ENCODE measurements at places on chromosomes 12 and 14.
A peak's percentile ranks its signal among the peaks of the same experiment; 100 is the strongest.

GRCh38 chr14:103068351-103069073 lies 11.2 kb upstream of the CDC42BPB start:
- DNase-seq, result no peak

GRCh38 chr14:34596891-34597290 lies 33.1 kb downstream of the SNX6 start:
- DNase-seq, result no peak

GRCh38 chr12:6384499-6385436 lies 806 bp downstream of the LTBR start:
- no peak for DNase-seq

- DNase-seq, result no peak
Measured at GRCh38 chr14:93156693-93157369, 27.9 kb downstream of the MOAP1 start.

GRCh38 chr12:98045395-98045794 lies 470.0 kb upstream of the TMPO start:
- no peak for DNase-seq

- no peak for DNase-seq
Measured at GRCh38 chr14:88834883-88835431, 10.5 kb downstream of the TTC8 start.

- DNase-seq, result no peak
Measured at GRCh38 chr14:48568252-48568651, 892.8 kb upstream of the MDGA2 start.

DNA sequence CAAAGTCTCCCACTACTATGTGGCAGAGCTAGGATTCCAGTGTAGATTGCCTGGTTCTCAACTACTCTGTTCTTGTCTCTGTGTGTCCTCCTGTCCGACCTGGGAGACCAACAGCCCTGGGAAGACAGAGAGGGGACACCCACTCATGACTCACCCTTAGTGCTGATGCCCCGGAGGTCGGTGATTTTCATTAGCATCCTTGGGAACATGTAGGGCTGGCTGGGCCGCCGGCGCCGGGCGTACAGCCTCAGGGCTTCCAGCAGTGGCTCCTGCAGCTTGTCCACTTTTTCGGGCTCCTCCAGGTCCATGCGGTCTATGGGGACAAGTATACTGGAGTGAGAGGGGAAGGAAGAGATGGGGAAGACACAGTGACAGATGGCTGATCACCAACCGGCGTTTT lies 5.9 kb upstream of the ITGB7 start:
- DNase-seq, result no peak

DNA sequence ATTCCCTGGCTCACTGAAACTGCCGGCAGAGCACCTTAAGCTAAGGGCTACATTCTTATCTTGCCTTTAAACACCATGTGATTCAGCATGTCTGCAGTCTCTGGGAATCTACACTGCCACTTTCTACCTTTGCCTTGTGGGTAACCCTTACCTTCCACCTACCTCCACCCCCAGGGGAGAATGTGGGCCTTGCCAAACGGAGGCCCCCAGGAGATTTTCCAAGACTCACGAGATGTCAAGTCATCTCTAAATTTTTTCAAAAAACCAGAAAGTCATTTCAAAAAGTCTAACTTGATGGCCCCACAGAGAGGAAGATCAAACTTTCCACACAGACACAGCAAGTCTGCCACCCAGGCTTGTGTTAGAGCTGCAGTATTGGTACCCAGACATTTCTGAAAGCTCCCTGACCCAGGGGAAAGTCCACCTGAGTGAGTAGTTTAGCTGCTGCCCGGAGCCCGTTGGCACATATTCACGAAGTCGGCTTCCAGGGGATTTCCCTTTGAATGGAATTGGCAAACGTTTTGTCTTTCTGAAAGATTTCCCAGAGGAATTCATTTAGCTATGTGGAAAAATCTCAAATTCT lies 4.7 kb upstream of the PSMA6 start:
- peak; percentile 33 for DNase-seq

DNA sequence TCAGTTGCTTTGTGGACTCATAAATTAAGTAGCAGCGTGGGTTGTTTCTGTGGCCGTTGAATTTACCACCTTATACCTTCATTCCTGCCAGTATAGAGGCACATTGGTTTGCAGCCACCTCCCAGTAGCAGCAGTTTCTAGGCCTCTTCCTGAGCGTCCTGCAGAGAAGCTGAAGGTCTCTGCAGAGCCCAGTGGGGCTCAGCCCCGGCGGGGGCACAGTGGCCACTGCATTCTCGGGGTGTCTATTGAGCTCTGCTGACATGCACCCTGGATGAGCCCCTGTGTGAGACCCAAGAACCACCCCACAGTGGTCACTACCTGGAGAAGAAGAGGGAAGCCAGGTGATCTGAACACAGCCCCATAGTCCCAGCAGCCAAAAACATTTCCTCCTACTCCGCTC lies 57.7 kb upstream of the DYNC1H1 start:
- DNase-seq, result no peak

DNA sequence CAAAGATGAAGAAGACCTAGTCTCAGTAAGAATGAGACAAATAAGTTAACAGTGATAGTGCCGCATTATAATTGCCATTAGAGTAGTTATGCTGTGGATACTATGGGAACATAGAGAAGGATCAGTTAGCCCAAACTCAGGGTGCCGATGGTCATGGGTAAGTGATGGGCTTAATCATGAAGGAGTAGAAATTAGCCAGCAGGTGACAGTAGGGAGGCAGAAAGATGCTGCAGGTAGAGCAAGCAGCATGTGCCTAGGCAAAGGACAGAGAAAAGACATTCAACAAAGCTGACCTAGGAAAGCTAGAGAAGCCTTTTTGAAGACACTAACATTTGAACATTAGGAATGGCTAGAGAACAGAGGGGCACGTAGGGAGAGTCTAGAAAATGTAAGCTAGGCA lies 30.6 kb upstream of the PTPRQ start:
- no peak for DNase-seq

DNA sequence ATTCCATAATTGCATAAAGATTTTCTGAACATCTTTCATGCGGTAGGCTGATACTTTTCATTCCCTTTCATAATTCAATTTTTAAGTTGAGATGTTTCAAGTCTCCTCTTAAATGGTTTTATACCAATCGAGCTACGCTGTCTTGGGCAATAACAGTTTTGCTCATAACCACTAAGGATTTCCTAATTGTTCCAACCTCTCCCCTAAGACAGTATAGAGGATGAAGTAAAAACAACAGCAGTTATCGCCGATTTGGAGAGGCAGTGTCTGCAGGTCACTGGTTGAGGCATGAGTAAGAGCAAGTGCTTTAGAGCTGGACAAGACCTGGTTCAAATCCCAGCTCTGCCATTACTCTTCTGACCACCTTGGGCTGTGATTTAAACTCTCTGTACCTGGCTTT lies 6.9 kb upstream of the MED13L start:
- DNase-seq, result no peak

- no peak for DNase-seq
Measured at GRCh38 chr12:45974171-45974719, 16.1 kb downstream of the SCAF11 start.

DNA sequence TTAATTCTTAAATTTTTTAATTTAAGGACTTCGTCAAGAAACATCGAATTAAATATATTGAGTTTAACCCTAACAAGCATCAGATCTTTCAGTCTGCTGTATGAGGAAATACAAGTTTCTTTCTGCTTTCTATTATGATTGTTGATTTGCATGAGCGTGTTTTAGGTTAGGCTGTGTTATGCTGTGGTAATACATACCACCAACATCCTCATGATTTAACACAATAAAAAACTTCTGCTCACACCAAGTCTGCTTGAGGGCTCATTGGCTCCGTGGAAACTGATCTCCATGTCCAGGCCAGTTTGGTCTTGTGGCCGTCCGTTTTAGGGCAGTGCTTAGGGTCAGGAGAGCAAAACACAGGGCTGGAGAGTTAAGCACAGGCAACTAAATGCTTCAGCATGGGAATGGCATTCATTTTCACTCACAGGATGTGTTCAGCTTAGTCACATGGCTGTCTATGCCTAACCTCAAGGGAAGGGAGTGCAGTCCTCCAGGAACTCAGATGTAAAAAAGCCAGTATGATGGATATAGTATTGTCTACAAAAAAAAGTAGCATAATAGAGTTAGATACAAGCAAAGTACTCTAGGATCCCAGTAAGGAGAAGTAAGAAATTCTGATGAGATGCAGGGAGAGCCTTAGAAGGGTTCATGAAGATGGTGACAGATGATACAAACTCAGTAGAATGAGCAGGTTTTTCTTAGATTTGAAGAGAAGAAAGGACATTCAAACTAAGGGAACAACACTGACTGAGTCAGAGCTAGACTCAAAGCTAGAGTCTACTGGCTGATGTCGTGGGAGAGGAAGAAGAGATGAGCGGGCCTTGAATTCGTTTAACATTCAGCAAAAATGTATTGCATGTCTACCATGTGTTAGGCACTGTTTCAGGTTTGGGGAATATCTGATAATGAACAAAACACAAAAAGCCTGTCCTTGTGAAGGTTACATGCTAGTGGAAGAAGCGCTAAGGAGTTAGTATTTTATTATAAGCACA lies 16.3 kb downstream of the MARK3 start:
- DNase-seq, result no peak

- no peak for DNase-seq
Measured at GRCh38 chr12:72865921-72866320, 593.8 kb downstream of the TRHDE start.

Data from T-helper 1 cell (primary cell).